ENCODE measurements at places on chromosomes 7 and 10. TPM values are rescaled to one million over a fixed set of nuclear protein-coding genes. Genes with fewer than 3 reads are reported as not detected.

GRCh38 chr10:348456-348855 lies 213.2 kb downstream of the ZMYND11 start:
- DNase-seq: no peak

GRCh38 chr7:40583667-40584444 lies 449.1 kb downstream of the SUGCT start:
- DNase-seq: peak; percentile 65

Gene IDI2
- total RNA-seq: not detected

DNA sequence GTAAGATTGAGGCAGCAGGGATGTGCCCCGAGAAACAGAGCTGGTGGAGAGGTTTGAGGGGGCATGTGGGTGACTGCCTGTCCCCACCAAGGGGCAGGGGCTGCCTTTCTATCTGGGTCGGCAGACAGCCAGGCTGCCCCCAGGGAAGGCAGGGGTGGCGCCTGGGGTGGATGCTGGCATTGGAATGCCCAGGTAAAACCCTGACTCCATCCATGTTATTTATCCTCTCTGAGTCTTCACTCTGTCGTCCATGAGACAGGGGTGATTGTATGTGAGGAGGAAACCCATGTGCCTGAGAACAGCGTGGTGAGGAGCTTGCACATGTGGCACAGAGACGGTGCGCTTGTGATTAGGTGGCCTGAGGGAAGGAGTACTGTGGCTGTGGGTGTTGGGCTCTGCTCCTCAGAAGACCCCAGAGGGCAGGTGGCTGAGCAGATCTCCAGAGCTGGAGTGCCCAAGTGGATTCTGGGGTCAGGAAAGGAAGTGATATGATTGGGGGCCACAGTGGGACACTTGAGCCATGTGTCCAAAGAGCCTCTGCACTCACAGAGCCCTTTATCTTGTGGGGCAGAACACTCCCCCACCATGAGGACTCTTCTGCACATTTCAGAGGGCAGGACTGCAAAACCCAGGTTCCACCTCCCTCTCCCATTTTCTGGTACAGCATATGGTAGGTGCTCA lies 100.4 kb upstream of the RET start:
- DNase-seq: no peak

Gene KIF11
- total RNA-seq: 61.3 TPM

Gene LRRC18
- not detected for total RNA-seq

DNA sequence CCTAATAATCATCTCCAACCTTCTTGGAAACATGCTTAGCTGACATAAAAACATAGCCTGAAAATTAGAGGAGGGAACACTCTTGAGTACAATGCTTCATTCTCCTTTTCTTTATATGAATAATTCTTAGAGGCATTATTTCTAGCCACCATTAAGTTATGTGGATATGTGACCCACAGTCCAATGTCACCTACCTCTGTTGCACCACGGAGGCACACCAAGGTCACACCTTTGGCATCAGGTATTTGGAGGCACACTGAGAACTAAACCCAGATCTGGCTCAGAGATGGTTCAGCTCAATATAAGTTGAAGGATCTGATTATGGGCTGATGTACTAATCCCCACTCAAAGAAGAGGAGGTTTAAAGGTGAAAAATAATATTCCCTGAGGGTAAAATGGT lies 385.1 kb downstream of the POM121L12 start:
- DNase-seq: no peak

DNA sequence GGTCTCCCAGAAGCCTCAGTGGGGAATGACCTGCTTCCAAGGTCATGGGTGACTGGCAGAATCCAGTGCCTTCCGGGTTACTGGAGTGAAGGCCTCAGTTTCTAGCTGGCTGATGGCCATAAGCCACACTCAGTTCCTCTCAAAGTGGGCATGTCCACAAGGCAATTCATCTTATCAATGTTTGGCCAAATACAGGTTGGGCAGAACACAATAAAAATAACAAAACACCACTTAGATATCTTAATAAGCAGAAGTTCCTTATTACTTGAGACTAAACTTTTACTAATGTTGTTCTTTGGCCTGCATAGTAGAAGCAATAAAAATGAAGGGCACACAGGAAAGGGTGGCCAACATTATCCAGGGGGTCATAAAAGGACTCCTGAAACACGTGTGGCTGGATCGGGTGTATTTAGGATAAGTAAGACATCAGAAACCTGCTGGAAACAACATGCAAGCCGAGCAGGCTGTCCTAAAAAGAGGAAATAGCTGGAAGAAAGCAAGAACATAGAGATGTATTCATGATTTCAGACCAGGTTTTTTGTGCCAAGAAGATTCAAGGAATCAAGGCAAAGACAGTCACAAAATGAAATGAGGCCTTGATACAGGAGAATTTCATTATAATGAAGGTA lies 19.6 kb upstream of the AKR1C2 start:
- DNase-seq: no peak

Gene CHAT
- total RNA-seq: not detected

Gene NOS3
- not detected for total RNA-seq

DNA sequence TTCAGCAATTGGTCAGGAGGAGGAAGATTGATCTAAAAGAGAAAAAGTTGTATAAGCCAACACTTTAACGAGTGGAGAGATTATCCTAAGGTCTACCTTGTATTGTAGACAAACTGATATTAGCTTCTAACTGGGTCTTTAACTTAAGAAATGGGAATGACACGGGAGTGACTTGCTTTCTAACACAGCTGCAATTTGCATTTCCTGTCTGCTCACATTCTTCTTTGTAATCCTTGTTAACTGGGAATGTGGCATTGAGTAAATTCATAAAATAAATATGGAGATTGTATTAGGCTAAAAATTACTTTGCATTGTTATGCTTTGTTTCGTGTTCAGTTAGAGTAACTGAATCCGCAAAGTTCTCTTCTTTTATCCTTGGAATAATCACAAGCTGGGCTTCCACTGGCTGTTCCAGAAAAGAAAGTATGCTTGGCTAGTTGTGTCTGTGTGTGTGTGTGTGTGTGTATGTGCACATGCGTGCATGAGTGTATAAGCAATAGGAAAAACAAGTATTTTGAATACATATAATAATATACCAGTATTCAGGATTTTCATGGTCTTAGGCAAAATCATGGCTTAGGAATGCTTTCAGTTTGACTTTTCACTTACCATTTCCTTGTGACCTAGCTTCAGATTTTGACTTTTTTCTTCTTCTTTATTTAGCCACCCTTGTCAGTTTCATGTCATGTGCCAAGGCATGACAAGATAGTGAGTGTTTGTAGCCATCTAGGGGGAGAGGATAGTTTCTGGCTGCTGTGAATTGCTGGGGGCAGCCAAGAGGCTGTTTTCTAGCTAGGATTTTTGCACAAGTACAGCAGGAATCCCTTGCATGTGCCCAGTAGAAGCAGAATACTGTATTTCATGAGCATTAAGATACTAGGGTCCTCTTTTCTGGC lies 54.5 kb upstream of the FZD8 start:
- no peak for DNase-seq

GRCh38 chr7:17942231-17942630 lies 1.9 kb upstream of the SNX13 start:
- DNase-seq: no peak

GRCh38 chr7:132193898-132194297 lies 382.4 kb downstream of the PLXNA4 start:
- no peak for DNase-seq

DNA sequence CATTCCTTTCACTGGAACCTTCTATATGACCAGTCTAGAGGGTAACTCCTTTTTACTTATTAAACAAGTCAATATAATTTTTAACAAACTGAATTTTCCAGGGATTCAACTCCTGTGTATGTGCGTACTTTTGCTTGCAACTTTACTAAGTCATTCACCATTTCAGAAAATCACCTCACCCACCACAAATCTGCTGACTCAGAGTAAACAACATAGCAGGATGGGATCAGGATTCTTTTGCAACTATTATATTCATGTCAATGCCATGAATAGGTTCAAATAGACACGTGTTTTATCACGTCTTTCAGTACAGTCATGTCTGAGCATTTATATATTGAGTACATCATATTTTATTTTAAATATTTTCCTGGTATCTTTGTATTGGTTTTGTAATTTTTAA lies 14.5 kb downstream of the CTTNBP2 start:
- peak; percentile 4 for DNase-seq

- no peak for DNase-seq
Measured at GRCh38 chr7:13189668-13190067, 502.2 kb downstream of the ARL4A start.

Gene THSD7A
- total RNA-seq: under 0.01 TPM

DNA sequence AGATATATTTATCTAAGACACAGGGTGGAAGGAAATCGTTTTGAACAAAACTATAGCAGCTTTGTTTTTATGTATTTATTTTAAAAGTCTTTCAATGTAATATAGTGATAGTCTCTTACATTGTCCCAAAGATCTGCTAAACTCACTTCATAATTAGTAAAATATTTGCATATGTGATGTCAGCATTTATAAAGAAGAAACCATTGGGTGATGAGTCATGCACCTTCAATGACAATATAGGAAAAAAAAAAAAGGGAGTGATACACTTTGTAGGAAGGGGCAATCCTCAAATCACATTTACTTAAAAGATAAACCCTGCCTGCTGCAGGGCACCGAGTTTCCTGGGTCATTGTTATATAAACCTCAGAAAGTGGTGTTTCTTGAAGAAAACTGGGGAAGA lies 112.4 kb upstream of the SEMA3C start:
- no peak for DNase-seq

DNA sequence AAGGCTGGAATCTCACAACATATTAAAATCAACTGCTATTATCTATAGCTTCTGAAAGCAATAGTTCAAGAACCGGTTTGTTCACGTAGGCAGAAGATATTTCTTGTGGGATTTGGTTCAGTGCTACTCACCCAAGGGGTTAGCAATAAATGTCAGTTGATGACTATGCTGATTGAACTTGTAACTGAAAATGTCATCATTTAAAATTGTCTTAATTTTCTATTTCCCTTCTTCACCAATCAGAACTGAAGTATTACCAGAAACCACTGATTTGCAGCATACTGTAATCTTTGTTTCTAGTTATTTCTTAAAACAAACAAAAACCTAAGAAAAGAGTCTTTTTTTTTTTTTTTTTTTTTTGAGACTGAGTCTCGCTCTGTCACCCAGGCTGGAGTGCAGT lies 46.1 kb downstream of the CPEB3 start:
- no peak for DNase-seq

- no peak for DNase-seq
Measured at GRCh38 chr10:77159538-77160110, 478.0 kb downstream of the KCNMA1 start.

- peak; percentile 32 for DNase-seq
Measured at GRCh38 chr10:98045785-98046389, 15.5 kb upstream of the CRTAC1 start.

GRCh38 chr7:36153571-36154097 lies 580 bp downstream of the EEPD1 start:
- no peak for DNase-seq

GRCh38 chr7:80131675-80132435 lies 2.8 kb upstream of the GNAI1 start:
- DNase-seq: no peak

GRCh38 chr7:115145512-115145911 lies 223.6 kb downstream of the MDFIC start:
- no peak for DNase-seq

- DNase-seq: peak; percentile 23
Measured at GRCh38 chr10:34768261-34768971, 46.7 kb downstream of the PARD3 start.

Gene TWIST1
- 145 TPM for total RNA-seq
